ENCODE measurements at places on chromosomes 4 and X.

GRCh38 chr4:107304699-107305286, 268.7 kb upstream of the DKK2 start:
- DNase-seq, result peak; percentile 6

DNA sequence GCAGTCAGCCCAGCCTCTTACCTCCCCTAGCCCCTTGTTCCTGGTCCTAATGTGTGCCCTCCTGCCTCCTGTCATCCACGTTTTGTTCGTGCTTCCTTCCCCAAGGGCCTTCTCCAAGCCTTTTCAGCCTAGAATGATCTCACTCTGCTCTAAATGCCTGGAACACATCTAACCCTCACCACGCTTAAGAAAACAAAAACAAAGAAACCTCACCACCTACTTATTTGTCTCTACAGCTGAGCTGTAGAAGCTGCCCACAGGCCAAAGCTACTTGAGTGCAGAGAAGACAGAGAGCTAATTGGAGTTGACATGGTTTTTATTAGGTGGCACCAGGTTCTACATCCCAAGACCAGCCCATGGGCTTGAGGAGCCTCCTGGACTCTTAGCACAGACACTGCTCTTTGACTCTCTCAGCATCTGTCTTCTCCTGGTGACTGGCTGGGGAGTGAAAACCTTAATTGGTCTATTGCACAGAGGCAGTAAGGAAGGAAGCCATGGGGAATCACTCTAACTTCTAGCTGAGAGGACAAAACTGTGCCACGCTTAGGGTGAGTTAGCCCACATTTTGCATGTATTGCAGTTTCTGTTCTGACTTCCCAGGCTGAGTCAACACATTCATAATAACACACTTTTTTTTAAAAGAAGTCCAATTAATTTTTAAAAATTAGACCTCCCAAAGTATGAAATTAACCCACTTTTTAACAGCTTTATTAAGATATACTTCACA, 52.3 kb upstream of the PDK3 start:
- DNase-seq, result no peak

DNA sequence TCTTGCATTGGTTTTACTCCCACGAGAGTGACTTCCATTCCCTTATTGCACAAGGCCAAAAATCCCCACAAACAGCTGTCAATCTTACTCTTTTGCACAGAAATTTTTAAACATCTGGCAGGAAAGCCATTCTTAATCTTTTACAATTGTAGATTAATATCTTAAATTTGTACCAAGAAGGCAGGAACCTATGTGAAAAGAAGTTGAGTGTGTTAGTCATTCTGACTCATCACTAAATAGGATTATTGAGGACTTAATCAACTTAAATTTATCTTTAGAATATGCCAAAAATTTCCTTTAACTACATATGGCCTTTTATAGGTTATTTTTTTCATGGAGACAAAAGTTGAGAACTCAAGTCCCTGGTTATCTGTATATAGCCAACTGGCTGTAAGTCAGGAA, 49.0 kb upstream of the VEGFC start:
- DNase-seq, result no peak

- no peak for DNase-seq
These were observed 127.9 kb downstream of the TACR3 start for GRCh38 chr4:103591841-103592240.

DNA sequence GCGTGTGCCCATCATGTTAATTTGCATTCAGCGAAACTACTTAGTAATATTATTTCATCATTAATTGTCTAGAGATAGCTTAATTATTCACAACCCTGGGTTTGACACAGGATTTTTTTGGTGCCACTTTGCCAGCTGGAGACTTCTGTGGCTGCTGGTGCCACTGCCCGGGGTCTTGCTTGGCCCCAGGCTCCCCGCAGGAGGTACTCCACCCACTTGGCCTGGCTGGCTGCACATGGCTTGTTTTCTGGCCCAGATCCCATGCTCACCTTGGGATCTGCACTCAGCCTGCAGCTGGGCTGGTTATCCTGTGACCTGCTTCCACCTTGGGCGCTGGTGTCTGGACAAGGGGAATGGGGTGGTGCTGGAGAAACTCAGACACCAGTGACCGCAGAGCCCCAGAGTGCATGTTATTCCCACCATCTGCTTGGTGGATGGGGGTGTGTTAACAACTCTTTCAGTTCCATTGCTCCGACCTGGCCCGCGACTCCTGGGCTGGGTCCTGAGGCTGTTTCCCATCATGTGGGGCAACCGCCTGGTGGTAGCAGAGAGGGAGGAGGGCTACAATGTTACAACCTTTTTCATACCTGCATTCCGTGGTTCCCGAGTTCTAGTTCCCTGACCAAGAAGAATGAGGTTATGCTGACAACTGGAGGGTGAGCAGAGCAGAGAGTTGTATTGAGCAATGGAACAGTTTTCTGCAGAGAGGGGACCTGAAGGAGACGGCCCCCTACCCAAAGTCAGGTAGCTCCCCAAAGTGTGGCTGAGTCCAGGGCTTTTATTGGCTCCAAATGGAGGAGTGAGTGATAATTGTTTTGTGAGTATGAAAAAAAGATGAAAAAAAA, 1950.0 kb upstream of the IGFBP7 start:
- no peak for DNase-seq

DNA sequence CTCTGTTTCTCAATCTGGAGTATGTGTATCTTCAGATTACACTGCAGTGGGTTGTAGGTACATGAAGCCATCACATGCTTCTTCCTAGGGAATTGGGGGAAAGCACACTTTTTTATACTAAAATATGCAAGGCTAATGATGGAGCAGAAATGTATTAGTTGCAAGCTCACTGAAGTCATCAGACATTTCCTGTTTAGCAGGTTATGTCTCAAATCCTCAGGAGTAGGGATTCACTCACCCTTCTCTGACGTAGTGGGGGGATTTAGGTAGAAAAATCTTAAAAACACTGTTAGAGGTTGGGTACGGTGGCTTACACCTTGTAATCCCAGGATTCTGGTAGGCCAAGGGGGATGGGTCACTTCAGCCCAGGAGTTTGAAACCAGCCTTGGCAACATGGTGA, 128.4 kb upstream of the GPC4 start:
- no peak for DNase-seq

DNA sequence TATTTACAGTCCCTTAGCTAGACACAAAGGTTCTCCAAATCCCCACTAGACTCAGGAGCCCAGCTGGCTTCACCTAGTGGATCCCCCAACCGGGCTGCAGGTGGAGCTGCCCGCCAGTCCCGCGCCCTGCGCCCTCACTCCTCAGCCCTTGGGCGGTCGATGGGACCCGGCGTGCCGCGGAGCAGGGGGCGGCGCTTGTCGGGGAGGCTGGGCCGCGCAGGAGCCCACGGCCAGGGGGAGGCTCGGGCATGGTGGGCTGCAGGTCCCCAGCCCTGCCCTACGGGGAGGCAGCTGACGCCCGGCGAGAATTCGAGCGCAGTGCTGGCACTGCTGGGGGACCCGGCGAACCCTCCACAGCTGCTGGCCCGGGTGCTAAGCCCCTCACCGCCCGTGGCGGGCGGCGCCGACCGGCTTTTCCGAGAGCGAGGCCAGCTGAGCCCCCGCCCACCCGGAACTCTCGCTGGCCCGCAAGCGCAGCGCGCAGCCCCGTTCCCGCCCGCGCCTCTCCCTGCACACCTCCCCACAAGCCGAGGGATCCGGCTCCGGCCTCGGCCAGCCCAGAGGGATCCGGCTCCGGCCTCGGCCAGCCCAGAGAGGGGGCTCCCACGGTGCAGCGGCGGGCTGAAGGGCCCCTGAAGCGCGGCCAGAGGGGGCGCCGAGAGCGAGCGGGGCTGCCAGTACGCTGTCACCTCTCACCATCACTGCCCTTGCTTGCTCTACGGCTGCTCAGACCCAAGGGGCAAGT, 39.4 kb downstream of the WFS1 start:
- DNase-seq, result peak; percentile 57

- DNase-seq, result no peak
These were observed 103.0 kb upstream of the MAML3 start for GRCh38 chr4:140256941-140257340.

DNA sequence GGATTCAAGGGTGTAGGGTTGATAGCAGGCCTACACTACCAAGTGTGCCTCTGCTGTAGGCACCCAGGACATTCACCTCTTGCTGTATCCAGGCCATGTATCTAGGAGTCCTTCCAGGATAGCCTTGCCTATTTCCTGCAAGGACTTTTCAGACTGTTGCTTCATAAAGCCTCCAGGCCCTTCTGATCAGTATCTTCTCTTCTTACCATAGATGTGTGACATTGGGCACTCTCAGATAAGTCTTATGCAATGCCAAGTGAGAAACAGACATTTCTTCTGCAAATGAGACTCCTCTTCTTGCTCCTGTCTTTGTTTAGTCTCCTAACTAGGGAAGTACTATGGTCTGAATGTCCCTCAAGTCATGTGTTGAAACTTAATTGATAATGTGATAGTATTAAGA, 386.8 kb downstream of the ANKRD50 start:
- no peak for DNase-seq

GRCh38 chrX:43002526-43003203, 224.7 kb upstream of the PPP1R2C start:
- DNase-seq, result no peak

GRCh38 chr4:102988429-102989020, 31.0 kb downstream of the SLC9B1 start:
- no peak for DNase-seq

DNA sequence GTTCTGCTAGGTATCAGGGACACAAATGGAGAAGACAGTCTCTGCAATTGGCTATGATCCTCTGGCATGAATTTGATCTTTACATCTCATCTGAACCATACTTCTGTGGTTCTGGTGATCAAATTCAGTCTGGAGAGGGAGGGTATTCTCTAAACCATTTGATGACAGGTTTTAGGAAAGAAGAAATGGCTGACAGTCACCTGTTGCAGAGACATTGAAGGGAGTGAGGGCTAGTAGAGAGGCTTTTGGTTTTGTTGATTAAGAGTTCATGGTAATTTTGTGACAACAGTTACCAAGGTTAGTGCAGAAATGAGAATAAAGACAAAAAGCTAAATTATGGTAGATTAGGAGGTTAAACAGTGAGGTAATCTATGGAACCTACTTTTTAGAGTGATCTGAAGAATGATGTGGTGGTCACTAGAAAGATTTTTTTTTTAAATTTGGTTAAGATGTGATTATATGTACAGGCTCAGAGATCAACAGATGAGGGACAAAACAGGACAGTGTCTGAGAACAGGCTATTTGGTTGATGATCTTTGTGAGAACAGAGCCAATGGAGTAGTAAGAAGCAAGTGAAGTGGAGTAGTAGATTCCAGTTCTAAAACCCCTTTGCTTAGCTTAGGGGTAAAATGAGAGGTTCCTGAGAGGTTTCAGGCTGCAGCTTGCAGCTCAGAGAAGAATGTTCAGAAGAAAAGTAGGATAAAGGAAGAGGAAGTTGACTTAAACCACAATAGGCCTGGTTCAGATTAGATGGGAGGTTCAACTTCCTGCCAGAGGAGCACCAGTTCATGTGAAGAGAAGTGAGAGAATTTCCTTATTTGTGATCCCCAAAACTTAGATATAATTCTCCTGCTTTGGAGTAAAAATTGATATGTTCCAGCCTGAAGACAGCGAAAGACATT, 34.7 kb downstream of the VSIG4 start:
- no peak for DNase-seq

GRCh38 chr4:45693746-45694145, 430.1 kb downstream of the GABRG1 start:
- no peak for DNase-seq

GRCh38 chrX:121863976-121864375, 816.6 kb downstream of the GLUD2 start:
- DNase-seq, result no peak

GRCh38 chrX:51954592-51954991, 61.2 kb downstream of the MAGED1 start:
- DNase-seq, result no peak

- DNase-seq, result no peak
These were observed 80.7 kb upstream of the PSAPL1 start for GRCh38 chr4:7515390-7515902.

DNA sequence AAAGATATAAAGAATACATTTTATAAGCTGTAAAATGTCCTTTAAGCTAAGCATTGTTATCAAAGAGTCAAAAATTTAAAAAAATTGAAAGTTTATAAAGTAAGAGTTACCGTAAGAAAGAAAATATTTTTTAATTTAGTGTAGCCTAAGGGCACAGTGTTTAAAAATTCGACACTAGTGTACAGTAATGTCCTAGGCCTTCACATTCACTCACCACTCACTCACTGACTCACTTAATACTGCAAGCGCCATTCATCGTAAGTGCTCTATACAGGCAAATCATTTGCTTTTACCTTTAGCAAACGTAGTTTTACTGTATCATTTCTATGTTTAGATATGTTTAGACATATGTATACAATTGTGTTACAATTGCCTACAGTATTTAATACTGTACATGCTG, 20.2 kb downstream of the GLRA3 start:
- DNase-seq, result no peak

- no peak for DNase-seq
These were observed 51.5 kb downstream of the SLC9A7 start for GRCh38 chrX:46707274-46707965.

DNA sequence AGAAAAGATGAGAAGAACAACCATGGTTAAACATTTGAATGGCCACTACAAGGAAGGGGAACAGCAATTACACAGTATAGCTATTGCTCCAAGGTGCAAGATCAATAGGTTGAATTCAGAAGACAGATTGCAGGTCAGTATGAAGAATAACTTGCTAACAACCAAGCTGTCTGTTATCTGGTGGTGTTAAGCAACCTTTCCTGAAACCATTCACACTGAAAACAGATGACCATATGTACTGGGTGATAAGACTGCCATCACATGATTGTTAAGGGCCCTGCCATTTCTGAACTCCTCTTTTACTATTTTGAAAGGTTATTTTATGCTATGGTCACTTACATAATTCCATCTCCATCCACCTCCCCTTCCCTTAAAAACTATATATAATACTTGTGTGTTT, 6.8 kb downstream of the GABRA3 start:
- no peak for DNase-seq

- peak; percentile 31 for DNase-seq
These were observed 43.7 kb downstream of the OTOP1 start for GRCh38 chr4:4182835-4183568.

- DNase-seq, result no peak
These were observed 113.8 kb upstream of the FAM9B start for GRCh38 chrX:9147726-9148125.

DNA sequence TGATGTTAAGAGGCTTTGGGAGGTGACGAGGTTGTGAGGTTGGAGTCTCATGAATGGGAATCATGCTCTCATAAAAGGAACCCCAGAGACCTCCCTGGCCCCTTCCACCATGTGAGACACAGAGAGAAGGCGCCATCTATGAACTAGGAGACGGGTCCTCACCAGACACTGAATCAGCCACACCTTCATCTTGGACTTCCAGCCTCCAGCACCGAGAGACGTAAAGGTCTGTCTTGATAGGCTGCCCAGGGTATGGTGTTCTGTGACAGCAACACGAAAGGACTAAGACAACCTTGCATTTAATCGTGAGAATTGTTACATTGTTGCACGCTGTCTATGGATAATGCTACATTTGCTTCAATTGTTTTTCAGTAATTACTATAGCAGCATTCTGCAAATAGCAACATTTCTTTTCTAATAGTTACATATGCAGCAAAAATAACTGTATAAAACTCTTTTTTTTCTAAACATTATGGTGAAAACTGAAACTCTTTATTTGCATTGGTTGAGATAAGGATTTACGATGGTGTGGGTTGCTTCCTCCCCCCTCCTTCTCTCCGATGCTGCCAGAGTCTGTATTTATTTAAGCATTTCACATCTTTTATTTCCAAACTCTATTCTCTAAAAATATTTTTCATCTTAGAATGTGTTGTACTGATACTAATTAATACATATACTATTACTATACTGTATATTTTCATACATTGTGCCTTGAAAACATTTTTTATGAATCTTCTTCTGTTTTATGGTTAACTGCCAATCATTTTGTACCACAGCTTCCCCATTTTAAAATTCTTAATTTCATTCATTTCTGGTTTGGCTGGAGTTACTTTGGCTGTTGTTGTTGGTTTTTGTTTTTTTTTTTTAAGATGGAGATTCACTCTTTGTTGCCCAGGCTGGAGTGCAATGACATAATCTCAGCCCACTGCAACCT, 26.4 kb upstream of the AKAP17A start:
- no peak for DNase-seq

Data from neuronal stem cell (in vitro differentiated cells).